Skeletal muscle tissue (tissue), 5 donors: ENCODE measurements at places on chromosomes 4 and X. TPM values are rescaled to one million over a fixed set of nuclear protein-coding genes. Genes with fewer than 3 reads are reported as not detected.

The SHROOM2 gene
- total RNA-seq: 2.1 TPM

The MAGED4B gene
- 27.7 TPM for total RNA-seq

The BMPR1B gene
- 22.4 TPM for total RNA-seq

The NAA11 gene
- total RNA-seq: not detected

The UGT2B17 gene
- not detected for total RNA-seq

The LDOC1 gene
- total RNA-seq: 3.7 TPM

The SMPX gene
- total RNA-seq: 223 TPM

The CT45A5 gene
- total RNA-seq: not detected

The SSX2 gene
- total RNA-seq: not detected

The TSC22D3 gene
- 30.3 TPM for total RNA-seq

The TLR3 gene
- total RNA-seq: 1.0 TPM

The GASK1B gene
- total RNA-seq: 24.5 TPM

The TEX13B gene
- total RNA-seq: not detected

The LRIT3 gene
- total RNA-seq: under 0.01 TPM

The CLGN gene
- total RNA-seq: 1.0 TPM

The GATA1 gene
- total RNA-seq: 1.6 TPM

The SPANXA2 gene
- not detected for total RNA-seq

The RRH gene
- under 0.01 TPM for total RNA-seq

The EPGN gene
- 0.52 TPM for total RNA-seq
